ENCODE measurements at places on chromosomes 5 and 9.

DNA sequence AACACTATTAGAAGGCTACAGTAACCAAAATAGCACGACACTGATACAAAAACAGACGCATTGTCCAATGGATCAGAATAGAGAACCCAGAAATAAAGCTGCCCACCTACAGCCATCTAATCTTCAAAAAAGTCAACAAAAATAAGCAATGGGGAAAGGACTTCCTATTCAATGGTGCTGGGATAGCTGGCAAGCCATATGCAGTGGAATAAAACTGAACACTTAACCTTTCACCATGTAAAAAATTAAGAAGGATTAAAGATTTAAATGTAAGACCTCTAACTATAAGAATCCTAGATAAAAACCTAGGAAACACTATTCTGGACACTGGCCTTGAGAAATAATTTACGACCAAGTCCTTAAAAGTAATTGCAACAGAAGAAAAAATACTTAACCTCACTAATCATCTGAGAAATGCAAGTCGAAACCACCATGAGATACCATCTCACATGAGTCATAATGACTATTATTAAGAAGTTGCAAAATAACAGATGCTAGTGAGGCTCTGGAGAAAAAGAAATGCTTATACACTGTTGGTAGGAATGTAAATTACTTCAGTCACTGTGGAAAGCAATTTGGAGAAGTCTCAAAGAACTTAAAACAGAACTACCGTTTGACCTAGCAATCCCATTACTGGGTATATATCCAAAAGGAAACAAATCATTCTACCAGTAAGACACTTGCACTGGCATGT lies 203.3 kb upstream of the CDH9 start:
- DNase-seq: no peak

DNA sequence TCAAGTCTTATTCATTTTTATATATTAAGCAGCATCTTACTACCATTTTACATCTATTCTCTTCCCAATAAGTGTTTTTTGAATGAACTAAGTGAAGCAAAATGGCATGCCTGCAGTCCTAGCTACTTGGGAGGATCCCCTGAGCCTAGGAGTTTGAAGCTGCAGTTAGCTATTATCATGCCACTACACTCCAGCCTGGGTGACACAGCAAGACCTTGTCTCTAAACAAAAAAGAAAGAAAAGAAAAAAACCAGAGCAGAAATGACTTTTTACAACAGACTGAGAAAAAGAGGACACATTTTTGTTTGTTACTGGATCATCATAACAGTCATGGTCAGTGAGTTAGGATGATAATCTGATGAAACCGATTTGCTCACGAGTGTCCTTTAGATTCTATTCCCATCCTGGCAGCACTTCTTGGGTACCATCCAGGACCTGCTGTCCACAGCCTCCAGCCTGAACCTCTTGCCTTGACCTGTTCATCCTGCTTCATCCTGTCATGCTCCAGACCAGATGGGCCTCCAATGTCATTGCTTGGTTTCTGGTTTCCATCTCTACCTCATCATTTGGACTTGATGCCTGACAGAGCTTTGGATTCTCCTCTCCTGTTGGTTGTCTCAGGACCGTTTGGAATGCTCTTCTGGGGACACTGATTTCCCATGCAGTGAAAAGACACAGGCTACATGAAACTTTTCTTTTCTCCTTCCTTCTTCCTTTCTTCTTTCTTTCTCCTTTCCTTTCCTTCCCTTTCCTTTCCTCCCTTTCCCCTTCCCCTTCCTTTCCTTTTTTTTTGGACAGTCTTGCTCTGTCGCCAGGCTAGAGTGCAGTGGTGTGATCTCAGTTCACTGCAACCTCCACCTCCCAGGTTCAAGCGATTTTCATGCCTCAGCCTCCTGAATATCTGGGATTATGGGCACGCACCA lies 50.1 kb upstream of the GLRX start:
- no peak for DNase-seq

DNA sequence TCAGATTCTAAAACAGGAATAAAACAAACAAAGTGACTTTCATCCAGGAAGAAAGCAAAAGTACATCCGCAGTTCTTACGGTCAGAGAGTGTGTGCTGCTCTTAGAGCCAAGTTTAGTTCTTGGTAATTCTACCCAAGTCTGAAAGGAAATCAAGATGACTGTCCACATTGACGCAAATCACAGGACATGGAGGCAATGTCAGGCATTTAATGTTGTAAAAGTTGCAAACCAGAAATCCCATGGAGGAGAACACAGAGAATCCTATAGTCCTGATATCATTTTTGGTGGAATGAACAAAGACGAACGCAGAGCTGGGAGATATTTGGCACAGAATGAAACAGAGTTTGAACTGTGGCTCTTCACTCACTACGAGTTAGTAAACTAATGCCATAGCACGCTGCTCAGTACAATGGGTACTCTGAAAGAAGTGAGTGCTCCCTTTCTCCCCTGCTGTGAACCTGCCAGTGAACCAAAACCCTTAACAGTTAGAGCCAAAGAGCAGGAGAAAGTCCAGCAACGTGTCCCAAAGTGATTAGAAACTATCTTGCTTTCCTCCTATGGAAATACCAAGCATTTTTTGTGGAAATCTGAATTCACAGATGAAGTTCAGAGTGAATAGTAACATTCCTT lies 74.3 kb downstream of the MUSK start:
- no peak for DNase-seq

GRCh38 chr5:128213340-128213739 lies 129.8 kb downstream of the SLC12A2 start:
- no peak for DNase-seq

DNA sequence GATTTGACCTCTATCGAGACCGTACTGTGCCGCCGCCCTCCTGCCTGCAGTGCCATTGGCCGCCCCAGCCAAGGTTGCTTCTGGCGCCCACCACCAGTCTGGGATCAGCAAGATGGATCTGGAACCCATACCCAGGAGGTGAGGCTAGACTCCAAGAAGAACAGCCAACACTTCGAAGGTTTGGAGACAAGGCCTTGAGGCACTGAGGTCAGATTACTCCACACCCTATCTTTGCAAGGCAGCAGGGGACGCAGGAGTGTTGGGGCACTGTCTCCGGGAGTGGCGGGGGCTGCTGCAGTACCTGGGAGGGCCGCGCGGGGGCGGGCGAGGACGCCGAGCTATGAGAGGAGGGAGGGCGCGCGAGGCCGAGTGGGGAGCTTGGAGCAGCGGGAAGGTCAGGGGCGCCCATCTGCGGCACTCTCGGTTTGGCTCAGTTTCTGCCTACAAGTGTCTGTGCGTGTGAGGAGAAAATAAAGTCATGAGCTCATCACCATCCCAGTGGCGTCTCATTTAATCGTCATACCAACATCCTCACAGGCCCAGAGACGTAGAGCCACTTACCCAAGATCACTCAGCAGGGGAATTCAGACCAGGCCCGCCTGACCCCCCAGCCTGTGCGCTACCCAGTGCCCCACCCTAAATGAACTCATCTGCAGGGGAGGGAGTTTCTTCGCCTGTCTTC lies 20.5 kb upstream of the PSD2 start:
- DNase-seq: peak; percentile 62

GRCh38 chr5:180084638-180085561 lies 13.3 kb upstream of the RNF130 start:
- DNase-seq: no peak

DNA sequence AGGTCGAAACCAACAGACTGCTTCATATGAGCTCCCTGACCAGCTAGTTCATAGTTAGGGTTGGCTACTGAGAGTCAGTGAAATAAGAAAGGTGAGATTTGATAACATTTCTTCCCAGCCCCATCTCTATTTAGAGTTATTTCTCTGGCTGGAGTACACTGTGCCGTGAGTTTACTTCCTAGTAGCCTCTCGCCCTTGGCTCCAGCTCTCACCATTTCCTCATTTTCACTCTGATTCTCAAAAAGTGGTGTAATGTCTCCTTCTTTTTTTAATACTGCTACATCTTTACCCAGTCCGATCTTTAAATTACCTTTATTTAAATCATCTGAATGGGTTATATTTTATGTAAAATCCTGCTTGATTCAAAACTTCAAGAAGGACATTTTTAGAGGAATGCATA lies 100.4 kb upstream of the FAM174A start:
- no peak for DNase-seq

DNA sequence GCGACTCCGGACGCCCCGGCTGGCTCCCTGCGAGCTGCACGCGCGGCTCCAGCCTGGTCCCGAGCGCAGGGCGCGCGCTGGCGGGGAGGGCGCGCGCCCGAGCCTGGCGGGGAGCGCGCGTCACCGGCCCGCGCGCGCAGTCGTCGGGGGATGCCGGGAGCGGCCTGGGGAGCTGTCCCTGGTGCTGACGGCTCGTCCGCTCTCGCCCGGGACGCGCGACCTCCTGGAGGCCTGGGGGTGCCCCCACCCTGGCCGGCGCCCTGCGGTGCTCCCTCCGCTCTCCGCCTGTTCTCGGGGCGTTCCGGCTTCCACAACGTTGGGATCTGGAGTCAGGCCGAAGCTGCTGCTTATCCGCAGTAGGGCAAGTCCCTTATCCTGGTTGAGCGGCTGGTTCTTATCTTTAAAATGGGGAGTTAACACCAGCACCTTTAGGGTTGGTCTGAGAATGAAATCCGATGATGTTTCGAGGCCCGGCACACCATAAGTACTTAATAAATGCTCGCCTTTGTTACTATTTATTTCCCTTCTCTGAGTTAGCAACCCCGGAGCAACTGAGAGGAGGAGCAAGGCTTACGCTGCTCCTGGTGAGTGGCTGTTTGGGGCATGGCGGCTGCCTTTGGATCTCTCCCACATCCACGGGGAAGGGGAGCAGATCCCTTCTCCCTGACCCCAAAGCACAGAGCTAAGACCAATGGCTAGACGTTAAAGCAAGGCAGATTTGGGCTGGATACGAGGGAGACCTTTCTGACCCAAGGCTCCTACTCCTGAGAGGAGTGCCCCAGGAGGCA lies at the start of gene FAM163B:
Gene FAM163B, minus strand, starts transcription at position 79 of the 788 bp plus-strand sequence. CDS start 29,166 bp downstream, outside the sequence.
- no peak for DNase-seq

- DNase-seq: no peak
Observed at GRCh38 chr5:117679046-117679445, 1104.4 kb upstream of the SEMA6A start.

GRCh38 chr9:6771722-6772121 lies 13.9 kb downstream of the KDM4C start:
- DNase-seq: no peak

GRCh38 chr9:18520416-18521047 lies 46.6 kb downstream of the ADAMTSL1 start:
- DNase-seq: no peak

DNA sequence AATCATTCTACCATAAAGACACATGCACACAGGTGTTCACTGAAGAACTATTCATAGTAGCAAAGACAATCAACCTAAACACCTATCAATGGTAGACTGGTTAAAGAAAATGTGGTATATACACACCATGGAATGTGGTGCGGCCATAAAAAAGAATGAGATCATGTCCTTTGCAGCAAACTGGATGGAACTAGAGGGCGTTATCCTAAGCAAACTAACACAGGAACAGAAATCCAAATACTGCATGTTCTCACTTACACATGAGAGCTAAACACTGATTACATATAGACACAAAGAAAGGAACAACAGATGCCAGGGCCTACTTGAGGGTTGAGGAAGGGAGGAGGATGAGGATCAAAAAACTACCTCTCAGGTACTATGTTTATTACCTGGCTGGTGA lies 103.8 kb downstream of the DRD1 start:
- no peak for DNase-seq

DNA sequence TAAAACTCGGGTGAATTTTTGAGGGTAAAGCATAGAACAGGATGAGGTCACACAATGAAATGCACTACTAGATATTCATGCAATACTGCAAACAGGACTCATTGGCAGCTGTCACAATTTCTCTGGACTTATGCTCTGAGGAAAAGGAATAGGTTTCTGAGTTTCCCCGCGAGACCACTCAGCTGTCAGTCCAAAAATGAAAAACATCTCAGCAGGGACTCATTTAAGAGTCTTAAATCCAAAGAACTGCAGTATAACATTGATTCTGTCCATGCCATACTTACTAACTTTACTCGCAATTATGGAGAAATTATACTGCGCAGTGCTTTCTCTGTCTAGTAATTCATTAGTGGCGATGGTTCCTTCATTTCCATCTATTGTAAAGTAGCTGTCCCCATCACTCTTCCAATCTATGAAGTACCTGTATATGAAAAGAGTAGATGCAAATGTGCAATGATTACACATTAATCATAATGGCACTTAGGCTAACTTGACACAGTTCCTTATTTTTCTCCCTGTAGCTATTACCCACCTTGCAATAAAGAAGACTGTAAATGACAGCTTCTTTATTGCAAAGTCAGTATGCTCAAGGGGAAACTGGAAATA lies 1070.0 kb downstream of the CDH12 start:
- DNase-seq: no peak

DNA sequence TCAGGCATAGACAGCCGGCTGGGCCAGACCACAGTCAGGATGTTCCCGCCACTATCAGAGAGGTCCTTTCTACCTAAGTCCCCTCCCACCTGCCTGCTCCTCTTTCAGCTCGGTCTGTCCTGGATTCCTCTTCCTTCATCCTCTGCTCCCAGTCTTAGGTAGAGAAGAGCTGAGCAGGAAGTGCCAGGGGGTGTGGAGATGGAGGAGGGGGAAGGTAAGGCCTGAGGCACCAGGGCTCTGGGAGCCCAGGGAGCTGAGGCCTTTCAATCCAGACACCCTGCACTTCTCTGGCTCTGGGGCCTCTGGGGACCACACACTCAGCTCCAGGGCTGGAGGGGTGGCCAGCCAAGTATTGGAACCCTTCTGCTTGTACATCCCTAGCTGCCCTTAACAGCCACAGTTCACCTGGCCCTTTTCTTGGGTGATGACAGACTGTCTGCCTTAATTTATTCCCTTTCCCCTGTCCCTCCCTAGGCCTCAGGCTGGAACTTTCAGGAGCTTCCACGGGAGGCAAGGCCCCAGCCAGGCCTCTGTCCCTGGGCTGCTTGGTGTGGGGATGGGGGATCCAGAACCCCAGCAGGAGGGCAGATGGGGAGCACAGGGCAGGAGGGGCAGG lies 15.6 kb downstream of the IRF1 start:
- no peak for DNase-seq

DNA sequence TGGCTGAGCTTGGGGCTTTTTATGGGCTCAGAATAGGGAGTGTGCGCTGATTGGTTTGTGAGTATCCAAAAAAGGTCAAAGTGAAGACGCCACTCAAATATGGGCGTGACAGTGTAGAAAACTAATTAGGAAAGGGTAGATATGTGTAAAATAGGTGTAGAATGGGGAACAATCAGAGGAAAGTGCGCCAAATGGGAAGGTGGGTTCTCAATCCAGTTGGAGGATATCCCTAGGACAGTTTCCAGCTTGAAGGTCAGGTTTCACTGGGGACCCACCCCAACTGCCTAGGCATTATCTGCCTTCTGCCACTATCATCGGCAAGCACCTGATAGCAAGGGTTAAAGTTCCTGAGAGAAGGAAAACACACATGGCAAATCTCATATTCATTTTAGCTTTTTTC lies 9.3 kb upstream of the MOCS2 start:
- no peak for DNase-seq

DNA sequence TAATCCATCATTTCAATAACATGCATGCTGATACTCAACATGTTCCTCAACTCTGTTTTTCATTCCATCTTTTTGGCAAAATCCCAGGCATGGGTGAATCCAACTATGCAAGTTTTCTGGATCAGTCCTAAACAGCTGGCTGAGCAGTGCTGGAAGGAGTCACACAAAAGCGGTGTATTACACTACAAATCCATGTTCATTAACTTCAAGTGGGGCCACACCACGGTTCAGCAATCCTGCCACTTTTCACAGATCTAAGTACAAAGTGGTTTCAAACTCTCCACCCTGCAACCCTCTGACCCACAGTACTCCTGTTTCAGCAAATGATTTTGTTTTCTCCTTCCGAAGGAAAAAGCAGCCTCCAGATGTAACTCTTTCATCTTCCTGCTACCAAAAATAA lies 222.5 kb downstream of the EPB41L4A start:
- no peak for DNase-seq
